ENCODE measurements at places on chromosomes 5 and 9. TPM values are rescaled to one million over a fixed set of nuclear protein-coding genes. Genes with fewer than 3 reads are reported as not detected.

Gene CARD9
- not detected for total RNA-seq

Gene FABP6
- total RNA-seq: 0.50 TPM

Gene PCDHGA3
- 0.54 TPM for total RNA-seq

Gene PCDHB8
- total RNA-seq: not detected

Gene FSTL4
- 2.3 TPM for total RNA-seq

Gene MTMR12
- total RNA-seq: 20.0 TPM

Gene PPP3R2
- total RNA-seq: not detected

Gene GRM6
- not detected for total RNA-seq

Gene NTRK2
- 0.02 TPM for total RNA-seq

Gene SPDL1
- 91.4 TPM for total RNA-seq

Gene GABRA1
- total RNA-seq: not detected

Gene ECSCR
- not detected for total RNA-seq

Gene ACOT12
- not detected for total RNA-seq

Gene SPINK9
- total RNA-seq: not detected

Gene KCNV2
- total RNA-seq: not detected

Gene RICTOR
- total RNA-seq: 24.7 TPM

Gene TEX48
- total RNA-seq: not detected

Gene C5orf52
- not detected for total RNA-seq

Gene ZDHHC11
- total RNA-seq: 0.92 TPM

Gene IFNE
- 0.12 TPM for total RNA-seq

Gene KIF24
- 9.4 TPM for total RNA-seq

All from neural progenitor cell (in vitro differentiated cells).